ENCODE measurements at places on chromosomes 3 and 15.

GRCh38 chr15:44726568-44727484 is 9.5 kb upstream of the TRIM69 start:
- DNase-seq = peak; percentile 90

DNA sequence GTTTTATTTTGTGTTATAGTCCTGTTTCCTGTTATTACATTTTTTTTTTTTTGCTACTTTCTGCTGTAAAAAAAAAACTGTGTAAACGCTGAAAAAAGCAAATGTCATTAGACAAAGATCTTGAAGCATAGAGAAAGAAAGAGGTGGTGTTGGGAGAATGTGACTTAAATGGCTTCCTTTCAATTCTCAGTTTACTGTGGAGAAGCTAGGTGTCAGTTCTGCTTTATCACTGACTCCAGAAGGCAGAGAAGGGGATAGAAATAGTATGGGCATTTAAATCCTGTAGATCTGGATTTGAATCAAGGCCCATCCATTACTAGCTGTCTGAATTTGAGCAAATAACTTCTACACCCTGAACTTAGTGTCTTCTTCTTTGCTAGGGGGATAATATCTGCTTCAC is 23.0 kb downstream of the PPM1L start:
- DNase-seq = no peak

GRCh38 chr15:65332391-65333147 is 28.1 kb downstream of the RNU5B-1 start:
- no peak for DNase-seq

- DNase-seq = no peak
Observed at GRCh38 chr15:83287541-83288027, 3.1 kb upstream of the BNC1 start.

- DNase-seq = no peak
Observed at GRCh38 chr15:70432924-70433495, 330.3 kb downstream of the UACA start.

DNA sequence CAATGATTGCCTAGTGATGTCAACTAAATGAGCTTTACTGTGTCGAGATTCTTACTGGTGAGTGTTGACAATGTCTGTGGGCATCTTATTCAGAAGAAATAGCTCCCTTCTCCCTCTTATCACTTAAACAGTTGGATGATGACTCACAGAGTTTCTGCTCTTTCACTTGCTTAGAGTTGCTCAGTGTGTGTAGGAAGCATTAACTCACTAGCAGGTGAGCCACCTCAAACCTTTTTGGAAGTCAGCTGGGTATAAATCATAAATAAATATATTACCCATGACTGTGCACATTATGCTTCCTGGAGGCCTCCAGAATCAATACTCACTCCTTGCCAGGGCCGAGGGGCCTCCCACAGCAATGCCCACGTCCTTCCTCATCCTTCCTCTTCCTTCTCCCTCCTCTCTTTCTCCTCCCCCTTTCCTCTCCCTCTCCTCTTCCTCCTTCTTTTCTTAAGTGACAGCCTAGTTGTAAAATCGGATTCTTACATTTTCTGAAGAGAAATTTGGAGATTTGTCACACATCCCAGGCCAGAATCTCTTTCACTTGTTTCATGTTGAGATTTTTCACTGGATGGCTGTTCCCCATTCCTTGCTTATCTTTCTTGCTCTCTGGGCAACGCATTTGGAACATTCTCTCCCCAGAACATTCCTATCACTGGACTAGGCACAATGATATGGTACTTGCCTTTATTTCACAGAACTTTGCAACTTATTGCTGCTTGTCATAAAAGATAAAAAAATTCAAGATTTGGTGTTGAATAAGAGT is 17.5 kb downstream of the SHC4 start:
- DNase-seq = peak; percentile 23

GRCh38 chr15:82944056-82944455 is 8.5 kb downstream of the HOMER2 start:
- DNase-seq = no peak

DNA sequence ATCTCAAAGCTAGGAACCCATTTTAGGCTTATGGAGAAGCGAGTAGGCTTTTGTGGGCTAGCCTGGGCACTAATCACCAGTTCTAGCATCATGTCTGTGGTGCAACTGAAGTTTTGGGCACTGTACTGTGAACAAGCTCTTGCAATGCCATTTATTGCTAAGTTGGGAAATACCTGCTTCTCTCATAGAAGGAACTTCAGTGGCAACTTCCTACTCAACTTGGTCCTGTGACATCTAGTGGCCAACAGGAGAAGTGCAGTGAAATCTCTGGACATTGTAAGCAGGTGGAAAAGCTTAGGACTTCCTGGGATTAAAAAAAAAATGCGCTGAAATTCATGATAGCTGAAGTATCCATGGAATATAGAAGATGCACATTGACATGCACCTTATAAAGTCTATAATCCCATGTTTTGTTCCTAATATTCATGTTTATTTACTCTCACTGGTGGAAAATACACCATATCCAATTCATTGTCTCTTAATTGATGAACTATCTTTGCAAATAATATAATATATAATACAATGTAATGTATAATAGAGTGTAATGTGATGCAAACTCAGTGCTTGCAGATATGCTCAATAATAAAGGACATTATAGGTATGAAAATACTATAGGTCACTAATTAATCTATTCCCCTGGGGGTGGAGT is 6.5 kb upstream of the ALDH1A3 start:
- DNase-seq = peak; percentile 91

DNA sequence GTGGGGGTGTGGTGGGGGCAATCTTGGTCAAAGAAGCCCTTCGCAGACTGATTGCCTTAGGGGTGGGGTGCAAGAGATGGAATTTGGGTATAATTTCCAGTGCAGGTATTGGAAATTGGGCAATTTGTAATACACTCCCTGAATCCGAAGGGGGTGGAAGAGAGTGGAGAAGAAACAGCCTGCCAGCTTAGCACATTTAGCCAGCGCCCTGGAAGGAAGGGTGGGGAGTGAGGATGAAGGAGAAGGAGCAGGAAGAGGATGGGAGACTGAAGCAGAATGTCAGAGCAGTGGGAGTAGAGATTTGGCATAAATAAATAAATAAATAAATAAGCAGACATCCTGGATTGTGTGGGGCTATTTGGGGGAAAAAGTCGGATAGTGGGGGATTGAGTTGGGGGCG is 1.6 kb downstream of the GAP43 start:
- no peak for DNase-seq
